CD4-positive, alpha-beta T cell treated with Interleukin-1 beta for 1 hour (primary cell): ENCODE measurements at places on chromosomes 11 and 22.
A peak's percentile ranks its signal among the peaks of the same experiment; 100 is the strongest.

- no peak for DNase-seq
Observed at GRCh38 chr11:69215216-69215615, 59.5 kb downstream of the SMIM38 start.

- no peak for DNase-seq
Observed at GRCh38 chr11:69239641-69240040, 54.3 kb upstream of the MYEOV start.

DNA sequence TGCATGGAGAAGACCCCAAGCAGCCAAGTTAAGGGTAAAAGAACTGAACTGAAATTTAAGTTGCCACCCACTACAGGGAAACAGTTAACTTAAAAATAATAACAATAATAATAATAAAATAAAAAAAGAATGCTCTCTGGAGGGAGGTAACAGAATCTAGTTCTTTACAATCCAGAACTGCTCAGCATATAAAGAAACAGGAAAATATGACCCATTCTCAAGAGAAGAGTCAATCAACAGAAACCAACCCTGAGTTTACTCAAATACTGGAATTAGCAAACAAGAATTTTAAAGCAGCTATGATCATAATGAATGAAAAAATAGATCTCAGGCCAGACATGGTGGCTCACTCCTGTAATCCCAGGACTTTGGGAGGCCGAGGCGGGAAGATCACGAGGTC is 53.8 kb downstream of the DENND5A start:
- no peak for DNase-seq

DNA sequence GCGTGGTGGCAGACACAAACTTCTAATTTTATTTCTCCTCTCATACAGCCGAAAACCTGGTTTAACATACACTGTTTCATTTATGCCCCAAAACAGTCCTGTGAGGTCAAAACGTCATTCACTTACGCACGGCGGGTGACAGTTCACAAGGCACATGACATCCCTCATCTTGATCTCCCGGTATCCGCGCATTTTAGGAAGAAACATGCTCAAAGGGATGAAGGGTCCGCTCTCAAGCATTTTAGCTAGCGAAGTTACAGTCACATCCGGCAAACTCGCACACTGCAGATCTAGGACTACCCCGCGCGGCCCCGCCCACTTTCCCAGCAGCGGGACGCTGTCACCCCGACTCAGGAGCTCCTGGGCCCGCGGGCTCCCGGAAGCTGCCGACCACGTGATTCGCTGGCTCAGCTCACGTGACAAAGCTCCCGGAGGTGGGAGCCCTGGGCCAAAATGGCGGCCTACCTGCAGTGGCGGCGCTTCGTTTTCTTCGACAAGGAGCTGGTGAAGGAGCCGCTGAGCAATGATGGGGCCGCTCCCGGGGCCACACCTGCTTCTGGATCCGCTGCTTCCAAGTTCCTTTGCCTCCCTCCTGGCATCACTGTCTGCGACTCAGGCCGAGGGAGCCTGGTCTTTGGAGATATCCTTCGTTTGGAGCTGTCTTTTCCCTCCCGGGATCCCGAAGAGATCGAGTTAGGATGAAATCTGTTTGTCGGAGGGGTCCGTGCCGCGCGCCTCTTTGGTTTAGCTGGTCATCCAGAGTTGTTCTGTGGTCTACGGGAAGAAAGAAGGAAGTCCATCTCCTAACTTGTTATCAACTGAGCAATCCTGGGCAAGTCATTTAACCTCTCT is at the start of gene VPS11:
Gene VPS11 (plus strand): TSS at position 448 of the 852 bp plus-strand sequence. CDS start 6 bp downstream, at position 454.
- peak; percentile 97 for DNase-seq

GRCh38 chr11:30458541-30458940 is 127.6 kb downstream of the MPPED2 start:
- no peak for DNase-seq

DNA sequence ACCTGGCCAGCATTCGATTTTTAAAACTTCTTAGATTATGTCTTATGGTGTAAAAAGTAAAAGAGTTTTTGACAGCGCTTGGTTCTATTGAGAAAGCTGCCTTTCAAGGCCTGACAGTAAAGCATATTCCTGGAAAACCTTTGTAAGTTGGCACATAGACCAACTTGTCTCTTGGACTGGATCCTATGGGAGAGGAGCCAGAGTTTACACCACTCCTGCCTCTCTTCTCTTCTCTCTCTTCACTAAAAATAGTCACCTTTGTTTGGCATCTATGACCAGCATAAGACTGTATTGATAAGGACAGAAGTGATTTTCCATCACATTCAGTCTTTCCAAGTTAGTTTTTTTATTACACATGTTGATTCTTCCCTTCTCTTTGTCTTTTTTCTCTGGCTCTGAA is 33.7 kb downstream of the CSRP3 start:
- no peak for DNase-seq

- no peak for DNase-seq
Observed at GRCh38 chr11:118953265-118953664, 2.8 kb upstream of the UPK2 start.
